ENCODE measurements at places on chromosomes 11 and 22.

DNA sequence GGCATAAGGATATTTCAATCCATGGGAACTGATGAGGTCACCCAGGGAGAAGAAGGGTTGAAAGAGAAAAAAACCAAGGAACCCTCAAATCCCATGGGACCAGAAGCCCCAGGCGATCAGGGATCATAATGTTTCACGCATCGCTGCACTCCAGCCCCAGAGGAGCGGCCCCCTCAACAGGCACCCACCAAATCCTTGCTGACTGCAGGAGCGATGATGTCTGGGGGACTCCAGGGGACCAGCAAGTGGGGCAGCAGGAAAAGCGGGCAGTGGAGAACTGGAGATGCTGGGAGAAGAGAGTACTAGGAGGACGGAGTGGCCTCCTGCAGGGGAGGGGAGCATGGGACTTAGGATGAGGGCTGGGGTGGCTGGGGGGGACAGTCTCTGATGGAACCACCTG, 47.7 kb upstream of the LINC01488 start:
- DNase-seq, result no peak

GRCh38 chr11:66532784-66533183, 13.1 kb downstream of the ZDHHC24 start:
- DNase-seq, result no peak

GRCh38 chr11:114149689-114150407, 90.3 kb downstream of the ZBTB16 start:
- DNase-seq, result no peak

DNA sequence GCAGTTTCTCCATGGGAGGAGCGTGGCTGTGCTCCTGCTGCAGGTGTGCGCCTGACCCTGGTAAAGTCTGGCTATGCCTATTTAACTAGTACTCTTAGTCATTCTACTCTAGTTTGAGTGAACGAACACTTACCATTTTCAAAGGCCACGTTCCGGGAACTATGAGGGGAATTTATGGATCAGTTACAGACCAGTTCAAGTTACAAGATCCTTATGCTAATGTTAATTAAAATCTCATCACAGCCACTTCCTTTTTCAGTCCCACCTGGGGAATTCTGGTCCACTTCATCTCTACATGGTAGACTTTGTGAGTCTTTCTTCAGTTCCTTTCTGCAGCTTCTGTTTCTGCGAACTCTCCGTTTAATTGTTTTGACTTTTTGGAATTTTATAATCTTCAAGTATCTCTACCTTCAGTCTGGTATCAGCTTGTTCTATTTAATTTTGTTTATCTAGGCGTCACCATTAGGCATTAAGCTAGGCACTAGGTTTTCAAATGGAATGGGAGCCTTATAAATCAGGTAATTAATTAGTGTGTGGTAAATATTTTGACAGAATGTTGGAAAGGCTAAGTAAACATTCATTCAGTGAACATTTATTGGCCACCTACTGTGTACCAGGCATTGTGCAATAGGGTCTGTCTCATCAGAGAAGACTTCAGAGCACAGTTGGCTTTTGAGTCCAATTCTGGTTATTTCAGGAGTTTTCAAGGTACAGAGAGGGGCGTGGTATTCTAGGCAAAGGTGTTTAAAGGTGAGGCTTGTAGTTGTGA, 78.9 kb downstream of the GRK3 start:
- DNase-seq, result no peak

GRCh38 chr11:84501750-84502149, 1125.4 kb downstream of the DLG2 start:
- no peak for DNase-seq

GRCh38 chr11:7524462-7525235, 10.8 kb downstream of the PPFIBP2 start:
- DNase-seq, result no peak

DNA sequence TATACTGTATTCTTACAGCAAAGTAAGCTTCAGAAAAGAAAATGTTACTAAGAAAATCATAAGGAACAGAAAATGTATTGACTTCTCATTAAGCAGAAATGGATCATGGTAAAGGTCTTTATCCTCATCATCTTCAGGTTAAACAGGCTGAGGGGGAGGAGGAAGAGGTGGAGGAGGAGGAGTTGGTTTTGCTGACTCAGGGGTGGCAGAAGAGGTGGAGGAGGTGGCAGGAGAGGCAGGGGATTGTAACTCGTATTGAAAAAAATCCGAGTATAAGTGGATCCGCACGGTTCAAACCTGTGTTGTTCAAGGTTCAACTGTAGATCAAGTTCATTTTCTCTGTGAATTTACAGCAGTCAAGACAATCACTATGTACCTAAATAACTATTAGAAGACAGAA, 13.0 kb downstream of the GLB1L3 start:
- no peak for DNase-seq

DNA sequence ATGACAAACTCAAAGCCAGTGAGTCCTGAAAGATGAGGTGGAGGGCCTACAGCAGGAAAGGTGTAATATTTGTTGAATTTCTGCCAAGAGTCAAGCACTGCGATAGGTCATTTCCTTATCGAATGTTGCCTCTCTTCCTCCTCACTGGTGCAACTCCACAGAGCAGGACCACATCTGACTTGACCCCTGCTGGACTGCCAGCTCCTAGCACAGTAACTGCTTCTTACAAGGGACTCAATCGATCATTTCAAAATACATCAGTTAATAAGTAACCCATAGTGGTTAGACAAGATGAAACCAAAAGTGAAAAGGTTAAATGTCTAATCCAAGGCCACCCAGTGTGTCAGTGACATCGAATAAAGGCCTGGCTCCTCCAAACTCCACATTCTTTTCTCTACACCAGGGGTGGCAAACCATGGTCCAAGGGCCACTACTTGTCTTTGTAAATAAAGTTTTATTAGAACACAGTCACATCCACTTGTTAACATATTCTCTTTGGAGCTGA, 98.5 kb upstream of the CSNK2A3 start:
- no peak for DNase-seq

Data from putamen (tissue), 1 donor.